ENCODE measurements at places on chromosomes 3 and 15. TPM values are rescaled to one million over a fixed set of nuclear protein-coding genes. Genes with fewer than 3 reads are reported as not detected.

SLC22A13 gene
- 0.20 TPM for polyA plus RNA-seq

DNA sequence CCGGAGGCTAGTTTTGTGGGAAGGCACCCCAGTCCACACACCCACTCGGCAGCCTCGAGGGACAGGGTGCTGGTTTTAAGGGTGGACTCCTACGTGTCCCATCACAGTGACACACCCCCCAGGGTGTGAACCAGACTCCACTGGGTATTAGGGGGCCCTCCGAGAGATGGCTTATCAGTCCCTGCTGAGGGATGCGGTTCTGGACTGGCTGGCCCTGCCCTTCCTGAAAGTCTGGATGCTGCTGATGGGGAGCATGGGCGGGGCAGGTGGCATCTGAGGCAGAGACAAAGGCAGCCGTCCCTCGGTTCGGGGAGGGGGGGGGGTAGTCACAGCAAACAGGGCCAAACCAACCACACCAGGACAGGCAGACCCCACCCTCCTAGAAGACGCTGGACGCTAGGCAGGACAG lies 939 bp upstream of the ULK3 start:
- H3K4me3 ChIP-seq: no peak overlapping the region
- H3K36me3 ChIP-seq: peaks cover 28% of the 10 kb centered on the region
- no peak for DNase-seq

DNA sequence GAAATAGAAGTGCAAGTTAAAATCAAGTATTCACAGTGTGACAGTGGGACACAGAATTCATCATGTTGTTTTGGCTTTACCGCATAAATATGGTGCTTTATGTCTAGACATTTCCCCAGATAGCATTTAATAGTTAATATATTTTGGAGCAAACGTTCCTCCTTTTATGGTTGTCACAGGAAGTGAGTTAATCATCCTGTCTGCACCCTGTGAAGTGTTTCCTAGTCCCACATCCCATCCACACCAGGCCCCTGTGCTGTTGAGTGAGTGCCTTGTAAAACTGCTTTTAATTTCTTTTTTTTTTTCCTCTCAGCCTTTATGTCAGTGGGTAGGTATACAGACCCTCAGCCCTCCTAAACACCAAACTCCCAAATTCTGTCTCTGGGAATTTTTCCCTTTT lies 393.7 kb downstream of the FEZF2 start:
- H3K27ac ChIP-seq: no peak overlapping the region
- no peaks in the 10 kb centered on the region for H3K36me3 ChIP-seq
- H3K4me3 ChIP-seq: no peak overlapping the region
- no peaks in the 10 kb centered on the region for H3K27me3 ChIP-seq
- peaks cover 11% of the 10 kb centered on the region for H3K4me1 ChIP-seq
- DNase-seq: no peak

- no peaks in the 10 kb centered on the region for H3K27me3 ChIP-seq
- no peaks in the 10 kb centered on the region for H3K36me3 ChIP-seq
- H3K4me1 ChIP-seq: peaks cover 39% of the 10 kb centered on the region
- no peak overlapping the region for H3K27ac ChIP-seq
- no peak for DNase-seq
These were observed 2.1 kb upstream of the SRPRB start for GRCh38 chr3:133803469-133803868.

GRCh38 chr3:3177861-3178497 lies 1.5 kb downstream of the CRBN start:
- no peak overlapping the region for H3K27ac ChIP-seq
- peaks cover 19% of the 10 kb centered on the region for H3K36me3 ChIP-seq
- peak; percentile 14 for DNase-seq
- no peaks in the 10 kb centered on the region for H3K27me3 ChIP-seq

CRTAP gene
- polyA plus RNA-seq: 119 TPM

DNA sequence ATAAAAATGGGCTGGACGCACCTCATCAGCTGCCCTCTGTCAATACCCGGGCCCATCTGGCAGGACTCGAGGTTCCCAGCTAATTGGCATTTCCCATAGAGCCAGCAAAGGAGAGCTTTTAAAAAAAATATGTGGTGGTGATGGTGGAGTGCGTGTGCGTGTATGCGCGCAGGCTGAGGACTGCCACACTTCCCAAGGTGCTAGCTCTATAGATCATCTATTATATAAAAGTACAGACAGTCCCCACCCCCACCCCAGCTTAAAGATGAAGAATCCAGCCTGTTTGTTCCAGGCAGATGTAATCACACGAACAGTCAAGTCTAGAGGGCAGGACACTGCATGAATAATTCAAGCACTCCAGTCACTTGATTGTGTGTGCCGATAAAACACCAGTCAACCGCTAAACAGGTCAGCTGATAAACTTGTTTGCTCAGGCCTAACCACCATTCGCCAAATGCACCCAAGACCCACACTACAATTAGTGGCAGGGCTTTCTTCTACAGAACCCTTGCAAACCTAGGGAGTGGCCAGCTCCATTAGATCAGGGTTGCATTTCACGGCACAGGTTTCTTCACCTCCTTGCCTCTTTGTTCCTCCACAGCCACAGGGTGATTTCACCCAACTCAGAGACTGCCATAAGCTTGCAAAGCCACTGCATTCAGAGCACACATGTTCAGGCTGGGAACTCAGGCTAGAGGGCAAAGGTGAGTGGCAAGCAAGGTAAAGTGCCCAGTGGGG lies 5.8 kb downstream of the TLE3 start:
- H3K27ac ChIP-seq: no peak overlapping the region
- no peaks in the 10 kb centered on the region for H3K27me3 ChIP-seq
- DNase-seq: peak; percentile 60
- peaks cover 69% of the 10 kb centered on the region for H3K4me1 ChIP-seq

GRCh38 chr3:192079098-192079497 lies 618.1 kb downstream of the PYDC2 start:
- no peaks in the 10 kb centered on the region for H3K4me1 ChIP-seq
- no peak overlapping the region for H3K27ac ChIP-seq

CELF6 gene
- polyA plus RNA-seq: 1.3 TPM

LDHAL6B gene
- not detected for polyA plus RNA-seq

DNA sequence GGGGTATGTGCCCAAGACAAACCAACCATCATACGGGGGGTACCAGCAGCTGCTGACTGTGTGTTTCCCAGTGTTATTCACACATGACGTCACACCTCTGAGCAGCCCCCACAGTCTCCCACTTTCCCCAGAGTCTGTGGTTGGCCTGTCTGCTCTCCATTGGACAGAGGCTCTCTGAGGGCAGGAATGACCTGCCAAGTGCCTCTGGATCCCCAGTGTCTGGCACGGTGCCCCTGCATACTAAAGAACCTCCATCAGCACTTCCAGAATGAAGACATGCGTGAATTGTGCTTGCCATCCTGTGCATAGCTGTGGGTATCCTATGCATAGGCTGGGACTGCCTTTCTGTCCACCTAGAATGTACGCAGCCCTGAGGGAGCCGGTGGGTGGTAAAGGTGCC lies 3.5 kb upstream of the CCDC9B start:
- no peak overlapping the region for H3K4me3 ChIP-seq
- H3K36me3 ChIP-seq: no peaks in the 10 kb centered on the region
- H3K4me1 ChIP-seq: peaks cover 83% of the 10 kb centered on the region
- H3K27ac ChIP-seq: no peak overlapping the region

DNA sequence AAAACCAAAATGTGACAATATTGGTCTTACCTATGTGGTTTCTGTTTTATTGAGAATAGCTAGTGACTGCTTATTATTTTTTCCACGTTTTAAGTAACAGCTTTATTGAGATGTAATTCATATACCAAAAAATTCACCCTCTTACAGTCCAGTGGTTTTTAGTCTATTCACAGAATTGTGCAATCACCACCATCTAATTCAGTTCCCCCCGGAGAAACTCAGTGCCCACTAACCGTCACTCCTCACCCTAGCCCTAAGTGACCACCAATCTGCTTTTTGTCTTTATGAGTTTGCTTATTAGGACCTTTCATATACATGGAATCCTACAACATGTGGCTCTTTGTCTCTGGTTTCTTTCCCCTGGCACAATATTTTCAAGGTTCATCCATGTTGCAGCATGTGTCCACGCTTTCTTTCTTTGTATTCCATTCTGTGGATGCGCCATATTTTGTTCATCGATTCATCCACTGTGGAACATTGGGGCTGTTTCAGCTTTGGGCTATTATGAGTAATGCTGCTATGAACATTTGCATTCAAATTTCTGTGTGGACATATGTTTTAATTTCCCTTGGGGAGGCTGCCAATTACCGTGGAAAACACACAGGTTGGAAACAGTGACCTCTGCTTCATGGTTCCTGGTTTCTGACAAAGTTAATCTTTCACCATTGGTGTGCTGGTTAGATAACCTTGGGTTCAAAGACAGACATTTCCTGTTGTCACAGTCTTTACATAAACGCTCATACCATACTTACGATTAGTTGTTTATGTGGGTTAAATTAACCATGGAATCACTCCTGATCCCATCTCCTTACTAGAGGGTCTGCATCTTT lies 3.2 kb upstream of the BCL2L10 start:
- peak; percentile 88 for DNase-seq
- H3K27ac ChIP-seq: peak overlapping the region; percentile 96
- H3K36me3 ChIP-seq: no peaks in the 10 kb centered on the region
- no peaks in the 10 kb centered on the region for H3K27me3 ChIP-seq
- no peak overlapping the region for H3K4me3 ChIP-seq

DNA sequence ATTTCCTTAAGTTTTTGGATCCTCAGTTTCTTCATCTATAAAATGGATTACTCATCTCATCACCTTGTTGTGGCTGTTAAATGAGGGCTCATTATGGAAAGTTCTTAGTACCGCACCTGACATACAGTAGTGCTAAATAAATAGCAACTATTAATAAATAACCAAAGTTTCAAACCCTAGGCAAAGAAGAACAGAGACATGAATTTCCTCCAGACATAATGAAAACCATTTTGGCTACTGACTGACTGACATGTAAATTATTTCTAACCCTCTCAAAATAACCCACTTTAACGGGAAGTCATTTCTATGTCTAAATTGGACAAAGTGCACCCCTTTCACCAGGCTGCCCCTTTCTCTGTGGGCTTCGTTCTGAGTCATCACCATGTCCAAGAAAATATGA lies 17.4 kb upstream of the KLHL6 start:
- H3K4me1 ChIP-seq: no peaks in the 10 kb centered on the region
- no peak for DNase-seq
- no peak overlapping the region for H3K27ac ChIP-seq

ISLR gene
- not detected for polyA plus RNA-seq

ARHGAP11A gene
- 3.2 TPM for polyA plus RNA-seq

- H3K27ac ChIP-seq: no peak overlapping the region
- no peaks in the 10 kb centered on the region for H3K4me1 ChIP-seq
- no peaks in the 10 kb centered on the region for H3K27me3 ChIP-seq
- H3K36me3 ChIP-seq: no peaks in the 10 kb centered on the region
These were observed 229.1 kb upstream of the ADAMTS9 start for GRCh38 chr3:64916937-64917336.

GRCh38 chr15:43238671-43239131 lies 17.9 kb upstream of the EPB42 start:
- H3K27ac ChIP-seq: no peak overlapping the region
- peaks cover 21% of the 10 kb centered on the region for H3K27me3 ChIP-seq
- H3K36me3 ChIP-seq: no peaks in the 10 kb centered on the region
- peak; percentile 7 for DNase-seq

GRCh38 chr3:39542588-39542988 lies 75.1 kb downstream of the MOBP start:
- H3K36me3 ChIP-seq: no peaks in the 10 kb centered on the region
- H3K4me3 ChIP-seq: no peak overlapping the region
- no peaks in the 10 kb centered on the region for H3K4me1 ChIP-seq
- DNase-seq: no peak
- no peak overlapping the region for H3K27ac ChIP-seq
- no peaks in the 10 kb centered on the region for H3K27me3 ChIP-seq

DNA sequence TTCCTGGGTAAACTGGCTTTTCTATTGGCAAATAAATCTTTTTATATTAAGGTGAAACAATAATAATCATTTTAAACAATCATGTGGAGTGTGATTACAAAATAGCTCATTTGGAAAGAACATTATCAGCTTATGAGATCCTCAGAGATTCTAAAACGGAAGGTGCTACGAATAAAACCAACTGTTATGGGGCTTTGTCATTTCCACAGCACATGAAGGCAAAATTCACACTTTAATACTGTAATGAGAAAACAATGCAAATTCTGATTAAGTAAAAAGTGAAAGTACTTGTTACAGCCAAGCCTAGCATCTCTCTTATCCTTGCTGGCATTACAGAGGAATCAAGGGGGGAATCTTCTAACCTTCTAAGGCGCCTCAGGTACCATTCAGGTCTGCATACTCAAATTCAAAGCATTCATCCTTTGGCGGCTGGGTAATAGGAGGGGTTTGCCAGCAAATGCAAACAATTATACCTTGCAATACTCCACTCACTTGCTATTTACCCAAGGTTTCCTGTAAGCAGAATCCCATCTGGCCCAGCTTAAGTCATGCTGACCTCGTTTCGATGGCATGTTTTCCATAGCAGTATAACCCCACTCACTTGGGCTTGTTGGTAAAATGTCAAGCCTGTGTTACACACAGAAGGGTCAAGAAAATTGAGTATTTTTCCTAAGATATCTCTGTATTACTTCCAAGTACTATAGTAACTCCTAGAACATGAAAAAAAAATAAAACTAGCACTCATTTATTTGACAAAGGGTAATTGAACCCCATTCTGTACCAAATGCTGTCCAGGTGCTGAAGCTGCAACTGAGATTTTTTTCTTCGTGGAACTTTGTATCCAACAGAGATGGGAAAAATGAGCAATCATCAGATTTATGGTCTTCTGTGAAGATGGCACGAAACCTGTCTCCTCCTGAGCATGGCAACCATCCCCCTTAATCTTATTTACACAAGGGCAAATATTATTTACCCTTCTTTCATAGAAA lies 183.7 kb upstream of the LMCD1 start:
- no peaks in the 10 kb centered on the region for H3K27me3 ChIP-seq
- H3K36me3 ChIP-seq: no peaks in the 10 kb centered on the region

DNA sequence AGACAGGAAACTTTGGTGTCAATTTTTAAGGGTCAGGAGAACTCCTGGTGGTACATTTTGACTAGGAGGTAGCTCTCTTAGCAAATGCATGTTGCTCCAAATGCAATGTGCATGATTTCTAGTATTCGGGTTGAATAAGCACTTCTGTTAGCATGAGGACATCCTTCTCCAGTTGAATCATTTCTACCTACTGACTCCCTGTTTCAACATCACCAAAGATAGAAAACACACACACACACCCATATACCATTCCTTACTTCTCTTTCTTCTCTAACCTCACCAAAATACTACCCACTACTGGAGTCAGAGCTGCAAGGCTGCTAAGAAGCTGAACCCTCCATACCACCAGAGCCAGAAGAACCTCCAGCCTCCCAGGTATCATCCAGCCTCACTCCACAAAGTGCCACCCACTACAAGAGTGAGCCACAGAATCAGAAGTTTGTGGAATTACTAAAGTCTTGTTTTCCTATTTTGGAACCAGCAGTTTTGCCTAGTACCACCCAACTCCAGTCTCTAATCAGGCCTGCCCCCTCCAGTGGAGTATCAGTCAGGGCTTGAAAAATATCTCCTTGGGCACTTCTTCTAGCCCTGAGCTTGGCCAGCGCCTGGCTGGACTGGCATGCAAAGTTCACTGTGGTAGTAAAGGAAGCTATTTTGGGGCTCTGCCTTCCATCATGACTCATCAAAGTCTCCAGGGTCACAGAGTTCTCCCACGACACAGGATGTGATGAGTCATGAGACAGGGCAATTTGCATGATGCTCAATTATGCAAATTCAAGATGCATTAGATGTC lies 110.3 kb downstream of the CYP19A1 start:
- H3K27ac ChIP-seq: no peak overlapping the region
- DNase-seq: peak; percentile 24
- H3K27me3 ChIP-seq: no peaks in the 10 kb centered on the region
- peaks cover 14% of the 10 kb centered on the region for H3K4me1 ChIP-seq
- no peak overlapping the region for H3K4me3 ChIP-seq

- no peak for DNase-seq
- no peak overlapping the region for H3K4me3 ChIP-seq
- no peaks in the 10 kb centered on the region for H3K36me3 ChIP-seq
These were observed 58.6 kb downstream of the UACA start for GRCh38 chr15:70704731-70705130.

Data from HepG2 (cell line).